Activated naive CD8-positive, alpha-beta T cell treated with anti-CD3 and anti-CD28 coated beads for 36 hours (primary cell): ENCODE measurements at places on chromosomes 7 and 10.

- DNase-seq, result no peak
These were observed 15.5 kb upstream of the PSMG3 start for GRCh38 chr7:1585142-1585981.

- no peak for DNase-seq
These were observed 710.4 kb downstream of the TNS3 start for GRCh38 chr7:46871516-46871915.

- DNase-seq, result peak; percentile 66
These were observed 126.5 kb downstream of the CUBN start for GRCh38 chr10:17003151-17003550.

GRCh38 chr7:122219253-122219865, 75.3 kb upstream of the AASS start:
- no peak for DNase-seq

DNA sequence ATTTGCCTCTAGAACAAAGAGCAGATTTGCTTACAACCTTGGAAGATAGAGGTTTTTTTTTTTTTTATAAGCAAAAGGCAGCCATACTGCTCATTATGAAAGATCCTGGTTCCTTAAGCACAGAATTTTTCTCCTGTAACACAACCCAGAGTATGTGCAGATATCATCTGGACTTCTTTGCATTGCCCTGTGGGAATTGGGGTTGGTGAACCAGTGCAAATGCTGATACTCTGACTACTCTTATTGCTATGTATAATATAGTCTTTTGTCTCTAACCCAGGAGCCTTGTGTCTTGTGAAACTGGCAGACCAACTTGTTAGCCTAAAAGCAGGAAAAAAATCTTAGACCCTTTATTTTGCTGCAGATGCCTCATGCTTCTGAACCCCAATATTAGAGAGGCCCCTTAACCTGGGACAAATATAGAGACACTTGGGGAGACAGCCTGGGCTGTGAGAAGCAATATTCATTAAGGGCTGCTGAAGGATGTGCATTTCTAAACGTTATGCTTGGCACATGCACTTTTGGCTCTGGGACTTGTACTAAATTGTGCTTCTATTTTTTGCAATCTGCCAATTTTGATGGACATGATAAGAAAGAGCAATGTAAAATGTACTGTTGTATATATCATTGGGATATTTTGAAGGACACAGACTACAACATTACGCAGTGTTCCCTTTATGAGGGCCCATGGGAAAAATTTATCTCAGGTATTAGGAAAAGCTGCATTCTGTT, 78.9 kb downstream of the ANLN start:
- no peak for DNase-seq

GRCh38 chr10:131093795-131094366, 217.6 kb downstream of the TCERG1L start:
- DNase-seq, result no peak

- DNase-seq, result no peak
These were observed 202.1 kb downstream of the TNS3 start for GRCh38 chr7:47379629-47380324.

DNA sequence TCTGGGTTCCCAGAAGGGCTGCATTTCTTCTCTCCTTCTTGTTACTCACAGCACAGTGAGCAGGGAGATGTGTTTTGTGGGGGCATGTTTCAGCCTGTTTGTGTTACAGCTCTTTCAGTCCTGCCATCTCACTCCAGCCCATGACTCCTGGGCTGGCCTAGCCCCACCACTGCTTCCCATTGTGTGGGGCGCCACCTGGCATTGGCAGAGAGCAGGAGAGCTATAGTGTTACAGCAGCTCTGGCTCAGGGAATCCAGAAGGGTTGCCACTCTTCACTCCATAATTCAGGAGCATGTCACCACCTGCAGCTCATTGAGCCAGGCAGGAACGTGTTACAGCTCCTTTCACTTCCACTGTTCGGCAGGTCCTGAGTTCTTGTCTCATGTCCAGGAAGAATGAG, 30.0 kb downstream of the CLDN12 start:
- DNase-seq, result no peak

DNA sequence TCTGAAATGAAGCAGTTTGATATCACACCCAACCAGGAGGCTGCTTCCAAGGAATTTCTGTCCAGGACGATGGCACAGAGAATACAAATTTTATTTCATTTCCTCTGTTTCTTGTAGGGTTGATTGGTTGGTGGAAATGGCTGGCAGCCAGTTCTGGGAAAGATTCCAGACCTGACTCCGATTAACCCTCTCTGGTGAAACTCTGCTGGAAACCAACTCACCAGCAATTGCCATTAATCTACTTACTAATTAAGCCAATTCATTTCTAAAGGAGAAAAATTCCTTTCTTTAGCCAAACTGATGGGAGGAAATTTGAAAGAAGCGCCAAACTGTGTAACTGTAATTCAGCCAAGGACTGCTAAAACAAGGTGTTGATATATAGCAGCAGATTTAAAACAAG, 10.7 kb downstream of the PTF1A start:
- DNase-seq, result no peak

DNA sequence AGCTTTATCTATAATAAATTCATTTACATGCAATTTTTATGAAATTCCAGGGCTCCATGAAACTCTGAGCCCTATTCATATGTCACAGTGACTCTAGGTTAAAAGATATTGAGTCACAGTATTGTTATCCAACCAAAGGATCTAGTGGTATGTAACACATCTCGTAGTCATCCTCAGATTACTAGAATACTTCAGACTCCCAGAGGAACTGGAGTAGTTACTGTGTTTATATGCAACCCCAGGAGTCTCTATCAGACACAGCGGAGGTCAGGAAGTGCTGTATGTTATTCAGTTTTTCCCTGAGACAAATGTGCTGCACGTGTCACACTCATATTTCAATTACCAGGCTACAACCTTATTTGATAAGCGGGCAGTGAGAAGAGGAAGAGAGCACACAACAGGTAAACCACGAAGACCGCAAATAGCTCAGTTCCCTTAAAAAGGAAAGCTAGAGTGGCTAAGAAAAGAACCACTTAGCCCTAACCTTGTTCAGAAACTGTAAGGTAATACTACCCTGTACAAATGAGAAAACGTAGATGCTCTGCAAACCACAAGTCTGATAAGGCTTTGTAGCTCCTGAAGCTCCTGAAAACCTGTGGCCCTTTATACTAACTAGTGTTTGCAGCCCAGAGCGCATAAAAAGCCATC, 114.0 kb upstream of the CNTNAP2 start:
- no peak for DNase-seq

DNA sequence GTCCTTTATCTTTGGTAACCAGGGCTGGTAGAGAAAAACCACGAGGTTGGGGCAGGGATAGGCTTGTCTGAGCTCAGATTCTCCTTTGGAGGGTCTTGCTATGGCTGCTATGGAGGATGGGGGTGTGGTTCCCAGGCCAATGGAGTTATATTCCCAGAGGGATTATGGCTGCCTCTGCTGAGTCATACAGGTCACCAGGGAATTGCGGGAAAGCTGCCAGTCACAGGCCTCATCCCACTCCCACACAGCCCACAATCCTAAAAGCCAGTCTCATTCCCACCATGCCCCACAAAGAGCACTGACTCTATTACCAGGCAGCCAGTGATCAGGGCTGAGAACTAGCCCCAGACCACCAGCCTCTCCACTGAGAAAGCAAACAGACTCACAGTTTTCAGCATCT, 316.6 kb upstream of the TMEM229A start:
- no peak for DNase-seq

DNA sequence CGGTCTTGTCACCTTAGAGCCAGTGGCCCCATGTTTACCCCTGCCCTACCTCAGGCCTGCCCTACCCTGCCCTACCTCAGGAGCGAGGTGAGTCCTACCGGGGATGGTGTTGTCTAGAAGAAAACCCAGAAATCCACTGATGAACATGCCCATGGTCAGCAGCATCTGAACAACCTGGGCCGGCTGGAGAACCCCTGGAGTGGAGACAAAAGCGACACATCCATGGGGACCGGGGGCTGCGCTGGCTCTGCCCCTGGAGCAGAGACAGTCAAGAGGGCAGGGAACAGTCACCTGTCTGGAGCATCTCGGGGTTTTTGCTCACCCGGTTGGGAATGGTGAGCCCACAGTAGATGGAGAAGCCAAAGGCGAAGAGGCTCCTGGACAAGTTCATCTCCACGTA, 36.3 kb downstream of the STRA8 start:
- DNase-seq, result no peak

DNA sequence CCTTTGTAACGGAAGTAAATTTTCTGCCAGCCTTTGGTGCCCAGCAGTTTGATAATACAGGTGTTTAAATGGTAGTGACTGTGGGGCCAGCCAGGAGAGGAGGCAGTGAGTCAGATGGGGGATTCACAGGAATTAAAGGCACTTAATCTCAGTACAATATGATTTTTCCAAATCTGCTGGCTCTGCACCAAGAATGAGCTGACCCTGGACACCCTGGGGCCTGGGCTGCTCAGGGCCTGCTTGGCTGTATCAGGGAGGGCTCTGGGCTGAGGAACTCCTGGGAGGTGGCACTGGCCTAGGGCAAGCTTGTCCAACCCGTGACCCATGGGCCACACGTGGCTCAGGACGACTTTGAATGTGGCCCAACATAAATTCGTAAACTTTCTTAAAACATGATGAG, 104.1 kb downstream of the ZMIZ1 start:
- no peak for DNase-seq

GRCh38 chr7:157117796-157118195, 20.9 kb upstream of the UBE3C start:
- no peak for DNase-seq
